ENCODE measurements at places on chromosomes 7 and 10.
A peak's percentile ranks its signal among the peaks of the same experiment; 100 is the strongest.

GRCh38 chr10:5023177-5023805 lies 19.6 kb upstream of the AKR1C2 start:
- H3K4me3 ChIP-seq = no peak overlapping the region
- H3K27ac ChIP-seq = no peak overlapping the region
- no peak for DNase-seq
- no peaks in the 10 kb centered on the region for H3K36me3 ChIP-seq
- peaks cover 1% of the 10 kb centered on the region for H3K27me3 ChIP-seq

DNA sequence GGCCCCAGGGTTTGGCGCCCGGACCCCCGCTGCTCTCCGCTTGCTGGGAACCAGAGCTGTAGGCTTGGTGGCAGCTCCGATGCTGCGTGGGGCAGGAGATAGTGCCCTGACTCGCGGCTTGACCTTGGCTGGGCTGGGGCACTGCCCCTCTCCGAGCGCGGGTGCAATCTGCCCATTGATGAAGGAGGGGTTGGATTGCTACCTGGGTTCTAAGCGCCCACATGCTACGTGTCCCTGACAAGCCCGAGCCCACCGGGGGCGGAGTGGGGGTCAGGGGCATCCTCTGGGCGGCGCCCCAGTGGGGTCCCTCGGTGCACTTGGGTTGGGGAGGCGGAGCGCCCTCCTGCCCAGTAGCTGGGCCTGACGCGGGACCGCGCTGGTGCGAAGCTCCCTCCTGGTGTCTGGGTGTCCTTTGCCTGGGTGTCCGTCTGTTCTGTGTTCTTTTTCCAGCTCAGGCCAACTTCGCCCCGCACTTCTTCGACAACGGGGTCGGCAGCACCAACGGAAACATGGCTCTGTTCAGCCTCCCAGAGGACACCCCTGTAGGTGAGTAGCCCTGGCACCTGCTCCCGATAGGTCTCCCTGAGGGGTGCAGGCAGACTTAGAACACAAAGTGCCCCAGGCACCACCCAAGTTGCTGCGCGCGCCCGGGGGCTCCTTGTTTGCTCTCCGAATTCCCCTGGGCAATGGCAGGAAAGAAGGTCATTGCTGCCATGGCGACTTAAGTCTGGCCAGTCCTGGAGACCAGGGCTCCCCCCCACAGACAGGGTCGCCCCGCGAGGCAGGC lies 900 bp downstream of the CDHR1 start:
- H3K27me3 ChIP-seq = peaks cover 45% of the 10 kb centered on the region
- DNase-seq = no peak
- no peak overlapping the region for H3K27ac ChIP-seq
- H3K36me3 ChIP-seq = no peaks in the 10 kb centered on the region
- H3K4me3 ChIP-seq = peak overlapping the region; percentile 32

DNA sequence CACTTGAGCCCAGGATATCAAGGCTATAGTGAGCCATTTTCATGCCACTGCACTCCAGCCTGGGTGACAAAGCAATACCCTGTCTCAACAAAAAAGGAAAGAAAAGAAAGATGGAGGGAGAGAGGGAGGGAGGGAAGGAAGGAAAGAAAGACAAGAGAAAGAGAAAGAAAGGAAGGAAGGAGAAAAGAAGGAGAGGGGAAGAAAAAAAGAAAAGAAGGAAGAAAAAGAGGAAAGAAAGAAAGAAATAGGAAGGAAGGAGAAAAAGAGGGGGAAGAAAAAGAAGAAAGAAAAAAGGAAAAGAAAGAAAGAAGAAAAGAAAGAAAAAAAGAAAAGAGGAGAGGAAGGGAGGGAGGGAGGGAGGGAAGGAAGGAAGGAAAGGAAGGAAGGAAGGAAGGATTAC lies 321.5 kb upstream of the CNTNAP2 start:
- H3K4me1 ChIP-seq = no peaks in the 10 kb centered on the region
- H3K36me3 ChIP-seq = no peaks in the 10 kb centered on the region

DNA sequence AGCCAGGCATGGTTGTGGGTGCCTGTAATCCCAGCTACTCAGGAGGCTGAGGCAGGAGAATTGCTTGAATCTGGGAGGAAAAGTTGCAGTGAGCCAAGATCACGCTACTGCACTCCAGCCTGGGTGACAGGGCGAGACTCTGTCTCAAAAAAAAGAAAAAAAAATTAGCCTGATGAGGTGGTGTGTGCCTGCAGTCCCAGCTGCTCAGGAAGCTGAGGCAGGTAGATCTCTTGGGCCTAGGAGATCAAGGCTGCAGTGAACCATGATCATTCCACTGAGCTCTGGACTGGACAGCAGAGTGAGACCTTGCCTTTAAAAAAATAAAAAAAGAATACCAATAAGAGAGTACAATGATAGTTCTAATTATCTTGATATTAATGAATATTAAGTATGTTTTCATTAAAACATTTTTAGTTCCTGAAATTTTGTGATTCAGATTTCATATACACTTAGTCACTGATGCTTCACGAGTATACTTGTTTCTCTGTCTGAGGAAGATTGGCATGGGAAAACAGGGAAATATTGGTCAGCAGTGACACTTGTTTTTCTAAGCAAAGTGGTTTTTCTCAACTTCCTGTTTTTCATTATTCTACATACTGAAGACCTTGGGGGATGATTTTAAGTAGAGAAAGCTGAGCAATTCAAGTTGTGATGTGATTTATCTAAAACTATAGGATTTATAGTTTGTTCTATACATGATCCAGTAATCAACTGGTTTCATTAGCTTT lies 76.8 kb downstream of the ADK start:
- no peak for DNase-seq
- H3K4me1 ChIP-seq = peaks cover 41% of the 10 kb centered on the region
- peak overlapping the region; percentile 89 for H3K27ac ChIP-seq
- H3K4me3 ChIP-seq = peak overlapping the region; percentile 45
- H3K27me3 ChIP-seq = no peaks in the 10 kb centered on the region

DNA sequence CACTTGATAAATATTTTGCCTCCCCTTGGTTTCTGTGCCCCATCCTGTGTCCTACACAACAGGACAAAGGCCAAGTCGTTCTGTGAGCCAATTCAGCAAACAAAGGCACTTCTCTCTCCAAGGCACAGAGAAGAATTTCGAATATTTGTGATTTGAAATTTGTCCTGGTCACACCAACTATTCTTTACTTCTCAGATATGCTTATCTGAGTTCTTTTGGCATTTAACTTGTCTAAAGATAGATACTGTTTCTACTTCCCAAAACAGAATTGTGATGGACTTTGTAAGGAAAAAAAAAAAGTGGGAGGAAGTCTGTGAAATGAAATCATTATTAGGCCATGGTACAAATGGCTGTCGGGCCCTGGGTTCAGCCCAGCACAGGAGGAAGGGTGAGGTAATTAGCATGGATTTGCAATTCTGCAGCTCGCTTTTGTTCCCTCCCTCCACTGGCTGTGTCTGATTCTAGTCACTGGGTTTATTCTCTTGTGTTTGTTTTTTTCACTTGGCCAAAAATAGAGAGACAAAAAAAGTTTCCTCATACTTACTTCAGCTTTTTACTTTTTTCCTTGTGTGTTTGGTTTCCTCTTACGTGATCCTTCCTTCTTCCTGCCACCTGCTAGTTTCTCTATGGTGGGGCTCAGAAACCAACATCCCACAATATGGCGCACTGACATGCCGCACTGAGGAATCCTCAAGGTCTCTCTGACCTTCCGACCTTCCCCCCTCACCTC lies 108.2 kb upstream of the MKLN1 start:
- peaks cover 15% of the 10 kb centered on the region for H3K36me3 ChIP-seq
- H3K27ac ChIP-seq = no peak overlapping the region
- H3K4me1 ChIP-seq = peaks cover 14% of the 10 kb centered on the region
- no peak overlapping the region for H3K4me3 ChIP-seq
- no peak for DNase-seq
